ENCODE measurements at places on chromosomes 12 and 14. TPM values are rescaled to one million over a fixed set of nuclear protein-coding genes. Genes with fewer than 3 reads are reported as not detected.
A peak's percentile ranks its signal among the peaks of the same experiment; 100 is the strongest.

Gene NABP2
- 4.1 TPM for polyA plus RNA-seq

GRCh38 chr14:74882103-74882920 is 596 bp downstream of the DLST start:
- DNase-seq = peak; percentile 73

- DNase-seq = no peak
Observed at GRCh38 chr12:103947871-103948555, 17.7 kb upstream of the TDG start.

DNA sequence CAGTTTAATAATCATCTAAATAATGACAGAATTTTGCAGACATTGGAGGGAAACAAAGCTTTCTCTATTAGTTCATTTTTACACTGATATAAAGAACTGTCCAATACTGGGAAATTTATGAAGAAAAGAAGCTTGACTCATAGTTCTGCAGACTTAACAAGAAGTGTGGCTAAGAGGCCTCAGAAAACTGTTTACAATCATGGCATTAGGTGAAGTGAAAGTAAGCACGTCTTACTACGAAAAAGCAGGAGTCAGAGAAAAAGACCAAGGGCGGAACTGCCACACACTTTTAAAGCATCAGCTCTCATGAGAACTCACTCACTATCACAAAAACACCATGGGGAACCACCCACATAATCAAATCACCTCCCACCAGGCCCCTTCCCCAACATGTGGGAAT is 804.4 kb downstream of the FLRT2 start:
- DNase-seq = no peak

GRCh38 chr14:75453817-75454434 is 26.1 kb downstream of the JDP2 start:
- DNase-seq = peak; percentile 4

Gene CIDEB
- 24.3 TPM for polyA plus RNA-seq

Gene DCP1B
- polyA plus RNA-seq = 29.2 TPM

Gene RHEBL1
- 10.5 TPM for polyA plus RNA-seq

Gene KIF26A
- polyA plus RNA-seq = not detected

- DNase-seq = peak; percentile 36
Observed at GRCh38 chr12:94649349-94650142, 811 bp downstream of the TMCC3 start.

Gene GALNT16
- not detected for polyA plus RNA-seq

DNA sequence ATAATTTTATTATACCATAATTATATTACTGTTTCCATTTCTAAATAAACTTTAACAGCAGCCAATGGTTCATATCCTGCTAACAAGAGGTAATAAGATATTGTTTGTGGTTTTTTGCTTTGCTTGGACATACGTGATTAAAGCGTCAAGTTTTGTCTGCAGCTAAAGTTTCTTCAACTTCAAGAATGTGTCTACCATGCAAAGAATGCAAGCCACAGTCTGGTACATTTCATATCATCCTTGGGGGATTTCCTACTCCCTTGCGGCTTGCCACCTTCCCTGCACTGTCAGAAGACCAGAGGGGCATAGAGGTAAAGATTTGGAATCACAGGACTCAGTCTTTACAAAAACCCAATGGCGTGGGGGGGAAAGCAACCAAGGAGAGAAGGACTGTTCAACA is 125.2 kb downstream of the MED13L start:
- no peak for DNase-seq

GRCh38 chr12:95789126-95790032 is 1.2 kb downstream of the NTN4 start:
- peak; percentile 3 for DNase-seq

GRCh38 chr14:90276646-90277367 is 20.5 kb downstream of the PSMC1 start:
- DNase-seq = no peak

- no peak for DNase-seq
Observed at GRCh38 chr12:62701492-62701891, 233.5 kb downstream of the PPM1H start.

- no peak for DNase-seq
Observed at GRCh38 chr14:24889843-24890242, 160.1 kb downstream of the STXBP6 start.

GRCh38 chr14:73741876-73742519 is 27.8 kb upstream of the PNMA1 start:
- no peak for DNase-seq

DNA sequence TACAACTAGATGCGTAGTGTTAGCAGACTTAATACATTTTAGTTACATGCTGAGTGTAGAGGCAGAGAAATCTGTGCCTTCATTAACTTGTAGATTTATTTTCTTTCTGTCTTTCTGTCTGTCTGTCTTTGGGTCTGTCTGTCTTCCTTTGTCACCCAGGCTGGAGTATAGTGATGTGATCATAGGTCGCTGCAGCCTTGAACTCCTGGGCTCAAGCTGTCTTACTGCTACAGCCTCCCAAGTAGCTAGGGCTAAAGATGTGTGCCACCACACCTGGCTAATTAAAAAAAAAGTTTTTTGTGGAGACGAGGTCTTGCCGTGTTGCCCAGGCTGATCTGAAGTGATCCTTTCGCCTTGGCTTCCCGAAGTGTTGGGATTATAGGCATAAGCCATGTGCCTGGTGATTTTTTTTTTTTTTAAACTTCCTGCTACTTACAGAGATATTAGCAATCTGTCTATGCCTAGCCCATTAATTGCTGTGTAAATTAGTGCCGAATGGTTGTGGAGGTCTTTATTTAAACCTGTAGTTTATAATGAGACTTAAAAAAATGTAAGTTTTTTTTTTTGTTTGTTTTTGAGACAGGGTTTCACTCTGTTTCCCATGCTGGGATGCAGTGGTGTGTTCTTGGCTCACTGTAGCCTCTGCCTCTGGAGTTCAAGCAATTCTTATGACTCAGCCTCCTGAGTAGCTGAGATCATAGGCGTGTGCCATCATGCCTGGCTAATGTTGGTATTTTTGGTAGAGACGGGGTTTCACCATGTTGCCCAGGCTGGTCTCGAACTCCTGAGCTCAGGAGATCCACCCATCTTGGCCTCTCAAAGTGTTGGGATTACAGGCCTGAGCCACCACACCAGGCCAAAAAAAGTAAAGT is 22.8 kb downstream of the ERC1 start:
- DNase-seq = no peak

GRCh38 chr12:66131067-66131688 is 628 bp upstream of the LLPH start:
- DNase-seq = no peak

DNA sequence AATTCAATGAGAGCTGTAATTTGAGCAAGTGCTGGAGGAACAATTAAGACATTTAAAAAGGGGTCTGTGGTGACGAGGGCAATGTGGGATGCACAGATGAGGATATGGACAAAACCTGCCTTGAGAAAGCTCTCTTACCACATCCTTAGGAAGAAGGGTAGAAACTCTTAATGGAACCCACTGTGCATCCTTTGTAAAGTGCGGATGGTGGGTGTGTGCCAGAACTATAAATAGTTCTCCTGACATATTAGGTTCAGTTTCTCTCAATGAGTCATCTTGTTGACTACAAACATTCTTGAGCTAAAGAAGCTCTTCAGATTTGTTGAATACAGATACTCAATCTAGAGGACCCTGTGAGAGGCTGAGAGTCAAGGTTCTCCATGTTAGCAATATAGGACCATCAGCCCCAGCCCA is 106.1 kb upstream of the ANO4 start:
- DNase-seq = no peak

GRCh38 chr14:69532561-69533340 is 41.9 kb downstream of the CCDC177 start:
- no peak for DNase-seq

DNA sequence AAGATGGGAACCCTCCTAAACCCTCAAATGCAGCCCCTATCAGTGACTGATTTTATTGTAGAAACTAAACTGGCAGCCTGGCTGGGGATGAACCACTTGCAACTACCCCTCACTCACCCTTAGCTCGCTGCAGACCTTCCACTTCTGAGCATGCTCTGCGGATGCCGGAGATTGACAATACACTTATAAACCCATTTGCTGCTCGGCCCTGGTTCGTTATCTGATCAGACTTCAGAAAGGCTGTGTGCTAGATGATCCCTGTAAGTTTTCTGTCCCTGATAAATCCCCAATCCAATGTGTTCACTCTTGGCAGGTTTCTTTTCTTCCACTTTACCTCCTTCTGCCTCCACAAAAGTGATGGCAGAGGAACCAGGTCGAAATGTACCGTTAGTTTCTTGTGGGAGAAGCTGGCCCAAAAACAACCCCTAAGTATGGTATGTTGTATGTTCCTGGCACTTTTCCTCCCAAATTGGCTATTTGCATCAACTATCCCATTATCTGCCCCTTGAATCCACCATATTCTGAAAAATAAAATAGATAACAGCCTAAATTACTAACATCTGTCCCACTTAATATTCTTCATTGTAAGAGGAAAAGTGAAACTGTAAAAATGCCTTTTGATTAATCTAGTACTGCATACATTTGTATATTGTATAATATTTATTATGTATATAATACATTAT is 18.8 kb downstream of the RPH3A start:
- DNase-seq = no peak

Gene ACYP1
- polyA plus RNA-seq = 20.7 TPM

Gene ARHGEF25
- polyA plus RNA-seq = not detected

GRCh38 chr12:943051-943450 is 6.4 kb downstream of the RAD52 start:
- DNase-seq = no peak

DNA sequence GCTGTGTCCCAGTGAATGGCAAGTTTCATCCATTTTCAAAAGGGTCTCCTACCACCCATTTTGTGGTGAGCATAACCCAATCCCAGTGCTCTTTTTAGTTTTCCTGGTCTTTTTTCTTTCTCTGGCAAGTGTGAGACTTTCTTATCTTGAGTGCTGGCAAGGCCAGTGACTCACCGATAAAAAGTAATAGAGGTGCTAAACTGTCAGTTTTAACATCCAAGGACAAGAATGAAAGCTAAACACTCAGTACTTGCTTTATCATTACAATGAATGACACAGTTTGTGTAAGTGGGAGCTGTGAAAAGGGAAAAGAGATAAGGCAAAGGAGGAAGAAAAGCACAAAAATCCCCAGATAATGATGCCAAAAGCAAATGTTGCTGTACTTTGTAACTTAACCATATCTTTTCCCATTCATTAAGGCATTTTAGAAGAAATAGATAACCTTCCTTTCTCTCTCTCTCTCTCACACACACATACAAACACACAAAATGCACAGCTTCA is 4.9 kb upstream of the LRIG3 start:
- no peak for DNase-seq

GRCh38 chr12:65881965-65882413 is 57.7 kb downstream of the HMGA2 start:
- DNase-seq = no peak

Gene SAMD15
- polyA plus RNA-seq = not detected

GRCh38 chr14:54503486-54503885 is 6.2 kb upstream of the CGRRF1 start:
- no peak for DNase-seq

Gene NANOG
- not detected for polyA plus RNA-seq

Gene POTEM
- not detected for polyA plus RNA-seq

DNA sequence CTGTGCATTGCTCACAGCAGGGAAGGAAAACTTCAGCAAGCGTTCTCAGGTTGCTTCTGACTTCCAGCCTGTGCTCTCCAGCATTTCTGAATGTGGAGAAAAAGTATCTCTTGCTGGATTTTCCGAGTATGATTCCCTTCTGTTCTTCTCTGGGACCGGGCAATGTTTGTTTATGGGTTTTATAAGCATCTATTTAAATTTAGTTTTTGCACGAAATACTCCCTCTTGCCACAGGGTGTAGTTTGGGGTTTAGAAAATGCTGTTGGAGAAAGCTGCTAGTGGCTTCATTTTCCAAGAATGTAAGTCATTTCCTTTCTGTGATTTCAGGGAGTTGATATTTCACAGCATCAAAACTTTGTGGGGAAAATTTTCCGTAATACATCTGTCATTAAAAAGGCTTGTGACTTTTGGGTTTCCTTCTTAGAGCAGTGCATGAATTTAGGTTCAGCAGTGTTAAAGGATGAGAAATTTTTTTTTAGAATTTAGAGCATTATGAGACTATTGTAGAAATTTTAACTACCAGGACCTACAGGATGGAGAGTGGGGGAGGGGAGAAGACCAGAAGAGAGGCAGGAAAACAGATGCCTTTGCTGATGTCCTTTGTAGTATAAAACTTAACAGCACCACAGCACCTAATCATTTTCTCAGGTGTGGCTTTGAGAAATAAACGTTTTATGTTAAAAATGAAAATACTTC is 1.5 kb downstream of the FRMD6 start:
- DNase-seq = no peak

DNA sequence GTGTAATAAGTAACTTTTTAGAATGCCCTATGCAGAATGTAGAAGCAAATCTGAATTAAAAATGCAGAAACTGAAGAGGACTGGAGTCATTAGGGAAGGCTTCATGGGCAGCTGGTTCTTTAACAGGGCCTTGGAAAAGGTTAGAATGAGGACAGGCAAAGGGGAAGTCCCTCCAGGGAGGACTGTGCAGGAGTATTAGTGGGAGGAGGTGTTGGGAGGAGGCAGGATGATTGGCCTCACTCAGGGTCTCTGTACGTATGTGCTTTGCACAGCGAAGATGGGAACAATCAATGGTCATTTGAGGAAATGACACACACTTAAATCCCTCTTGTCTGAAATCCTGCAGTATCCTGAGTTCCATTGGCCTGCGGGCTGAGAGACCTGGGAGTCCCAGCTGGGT is 119.7 kb downstream of the PTCSC3 start:
- DNase-seq = no peak

DNA sequence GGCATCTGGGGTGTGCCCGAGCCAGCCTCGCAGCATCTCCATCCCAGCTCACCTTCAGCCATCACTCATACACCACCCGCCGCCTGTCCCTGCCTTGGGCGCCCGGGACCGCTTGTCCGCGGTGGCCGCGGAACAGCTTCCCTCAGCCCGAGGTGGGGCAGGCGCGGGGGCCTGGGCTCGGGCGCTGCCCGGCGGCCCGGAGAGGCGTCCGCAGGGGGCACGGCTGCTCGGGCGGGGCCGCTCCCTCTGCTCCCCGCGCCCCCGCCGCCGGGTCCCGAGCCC is 430 bp downstream of the SLC41A2 start:
- DNase-seq = peak; percentile 50

- DNase-seq = no peak
Observed at GRCh38 chr12:62859321-62859737, 75.6 kb downstream of the PPM1H start.

Measured in CD4-positive, alpha-beta memory T cell (primary cell).